Osteoblast (primary cell): ENCODE measurements at places on chromosomes 1 and 21. TPM values are rescaled to one million over a fixed set of nuclear protein-coding genes. Genes with fewer than 3 reads are reported as not detected.
A peak's percentile ranks its signal among the peaks of the same experiment; 100 is the strongest.

The SPATA17 gene
- 0.36 and 1.5 TPM in 2 replicates for total RNA-seq

The EEIG2 gene
- total RNA-seq: 11.2 and 12.4 TPM in 2 replicates

The DIO1 gene
- not detected in 2 replicates for total RNA-seq

The F5 gene
- total RNA-seq: not detected in 2 replicates

The COL8A2 gene
- 12.7 and 15.2 TPM in 2 replicates for total RNA-seq

The UMODL1 gene
- total RNA-seq: under 0.01 TPM in 1 of 2 replicates, not detected in the other

- peak; percentile 22 for DNase-seq
These were observed 18.9 kb upstream of the COL6A1 start for GRCh38 chr21:45962531-45963231.

- no peak for DNase-seq
These were observed 215.9 kb upstream of the L1TD1 start for GRCh38 chr1:61978796-61979195.

DNA sequence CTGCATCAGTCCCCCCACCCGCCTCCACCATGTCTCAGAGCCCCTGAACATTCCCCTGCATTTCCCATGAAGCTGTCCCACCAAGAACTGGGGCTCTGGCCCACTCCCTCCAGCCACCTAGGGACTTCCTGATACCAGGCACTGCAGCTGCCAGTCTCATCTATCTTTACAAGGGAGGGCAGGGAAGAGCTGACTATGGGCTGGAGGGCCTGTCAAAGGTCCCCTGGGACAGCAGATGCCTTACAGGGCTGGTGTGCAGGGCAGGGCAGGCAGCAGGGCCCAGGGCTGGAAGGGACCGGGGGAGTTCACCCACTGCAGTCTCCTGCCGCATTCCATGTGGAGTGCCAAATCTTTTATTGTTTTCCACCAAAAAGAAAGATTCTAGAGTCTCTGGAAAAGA lies 17.6 kb downstream of the SHISA4 start:
- DNase-seq: no peak

- peak; percentile 38 for DNase-seq
These were observed 216.6 kb downstream of the HHIPL2 start for GRCh38 chr1:222331340-222331739.

DNA sequence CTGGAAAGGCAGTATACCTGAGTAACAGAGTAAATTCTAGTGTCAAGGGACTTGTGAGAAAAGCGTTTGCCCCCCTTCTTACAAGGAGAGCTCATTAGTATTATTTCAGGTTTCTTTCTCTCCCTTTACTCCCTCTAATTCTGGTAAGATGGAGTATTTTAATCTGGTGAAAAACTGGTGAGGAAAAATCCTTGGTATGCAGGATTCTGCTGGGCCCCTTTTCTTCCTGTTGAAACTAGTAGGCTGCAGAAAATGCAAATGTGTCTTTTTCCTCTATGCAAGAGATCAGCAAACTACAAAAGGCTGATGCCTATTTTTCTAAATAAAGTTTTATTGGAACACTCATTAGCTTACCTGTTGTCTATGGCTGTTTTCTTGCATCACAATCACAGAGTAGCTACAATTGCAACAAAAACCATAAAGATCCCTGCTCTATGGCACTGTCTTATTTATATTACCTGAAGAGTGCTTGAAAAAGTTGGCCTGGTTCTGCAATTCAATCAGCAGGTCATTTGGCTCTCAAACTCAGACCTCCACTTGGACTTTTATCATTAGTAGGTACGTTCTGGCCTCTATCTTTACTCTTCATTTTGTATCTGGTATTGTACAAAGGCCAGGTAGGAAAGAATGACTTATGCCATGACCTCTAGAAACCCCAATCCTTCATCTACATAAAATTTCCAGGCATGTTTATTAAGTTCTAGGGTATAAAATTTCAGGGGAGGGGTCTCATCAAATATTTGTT lies 109.6 kb downstream of the AKT3 start:
- no peak for DNase-seq

- DNase-seq: no peak
These were observed 2.4 kb downstream of the DTL start for GRCh38 chr1:212037900-212038299.

- DNase-seq: no peak
These were observed 18.4 kb downstream of the SSR2 start for GRCh38 chr1:156002188-156002911.

DNA sequence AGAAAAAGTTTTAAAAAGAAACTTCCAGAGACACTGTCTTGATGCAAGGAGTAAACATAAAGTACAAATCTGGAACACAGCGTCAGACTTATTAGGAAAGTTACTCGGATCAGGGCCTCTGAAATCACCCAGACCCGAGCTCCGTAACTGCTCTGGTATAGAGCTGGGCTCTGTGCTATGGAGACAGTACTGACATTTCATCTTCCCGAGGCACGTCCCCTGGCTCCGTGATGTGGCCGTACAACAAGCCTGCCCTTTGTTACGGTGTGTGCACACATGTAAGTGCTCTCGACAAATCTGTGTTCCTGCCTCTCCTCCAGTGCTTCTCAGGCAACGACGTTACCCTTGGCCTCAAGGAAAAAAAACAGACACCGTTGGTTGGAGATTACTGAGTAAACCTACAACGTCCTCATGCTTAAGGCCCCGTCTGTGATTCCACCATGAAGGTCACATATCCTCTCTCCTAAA lies 107.0 kb upstream of the IRF2BP2 start:
- DNase-seq: no peak

GRCh38 chr1:240801442-240801841 lies 189.5 kb upstream of the GREM2 start:
- no peak for DNase-seq

GRCh38 chr1:11567244-11568065 lies 86.8 kb downstream of the FBXO2 start:
- DNase-seq: no peak

DNA sequence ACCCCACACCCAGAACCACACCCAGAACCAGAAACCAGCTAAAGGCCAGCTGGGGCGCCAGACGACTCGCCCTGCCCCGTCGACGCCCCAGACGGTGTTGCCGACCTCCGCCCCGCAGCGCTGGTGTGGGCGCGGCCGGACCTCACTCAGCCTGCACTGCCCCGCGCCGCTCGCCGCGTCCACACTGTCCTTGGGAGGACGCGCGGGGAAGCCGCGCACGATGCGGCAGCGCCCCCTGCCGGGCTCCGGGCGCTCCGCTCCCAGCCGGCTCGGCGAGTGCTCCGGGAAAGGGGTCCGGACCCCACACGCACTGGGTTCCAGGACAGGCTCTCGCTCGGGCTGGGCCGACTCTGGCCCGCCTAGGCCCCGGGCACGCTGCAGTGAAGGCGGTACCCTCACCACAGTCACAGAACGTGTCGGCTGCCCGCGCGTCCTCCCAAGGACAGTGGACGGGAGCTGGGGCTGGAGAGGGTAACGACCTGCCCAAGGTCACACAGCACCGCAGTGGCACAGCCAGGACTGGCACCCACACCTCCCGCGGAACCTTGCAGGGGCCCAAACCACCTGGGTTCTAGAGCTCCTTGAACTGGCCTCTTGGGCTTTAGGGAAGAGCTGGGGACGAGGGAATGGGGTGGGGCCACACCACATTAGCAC lies 90.2 kb downstream of the DMRTA2 start:
- DNase-seq: peak; percentile 94

DNA sequence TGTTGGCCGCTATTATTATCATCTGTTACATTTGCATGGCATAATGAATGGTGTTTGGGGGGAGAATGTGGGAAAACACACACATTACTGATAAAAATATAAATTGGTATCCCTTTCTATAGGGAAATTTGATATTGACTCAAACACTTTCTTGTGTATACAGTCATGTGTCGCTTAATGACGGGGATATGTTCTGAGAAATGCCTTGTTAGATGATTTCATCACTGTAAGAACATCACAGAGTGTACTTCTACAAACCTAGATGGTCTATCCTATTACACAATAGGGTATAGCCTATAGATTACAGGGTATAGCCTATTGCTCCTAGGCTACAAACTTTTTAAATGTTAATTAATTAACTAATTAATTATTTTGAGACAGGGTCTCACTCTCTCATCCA lies 67.2 kb upstream of the B3GALNT2 start:
- DNase-seq: no peak

DNA sequence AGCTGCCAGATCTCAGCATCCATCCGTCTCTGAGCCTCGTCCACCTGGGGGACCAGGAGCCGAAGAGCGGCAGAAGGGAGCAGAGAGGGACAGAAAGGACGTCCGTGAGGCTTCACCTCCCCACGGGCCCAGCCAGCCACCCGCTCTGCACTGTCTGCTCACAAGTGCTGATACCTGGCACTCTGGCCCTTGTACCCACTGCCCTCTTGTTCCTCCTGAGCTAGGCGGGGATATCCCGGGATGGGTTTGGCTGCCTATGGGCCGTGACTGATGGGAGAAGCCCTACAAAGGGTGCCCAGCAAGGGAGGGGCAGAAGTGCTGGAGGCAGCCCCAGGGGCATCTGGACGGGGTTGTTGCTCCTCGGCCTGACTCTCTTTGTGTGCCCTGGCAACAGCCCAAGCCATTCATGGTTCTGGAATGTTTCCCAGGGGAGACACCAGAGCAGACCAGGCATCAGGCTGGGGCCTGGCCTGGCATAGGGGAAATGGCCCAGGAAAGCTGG lies 57.6 kb downstream of the LDLRAD2 start:
- DNase-seq: peak; percentile 100

GRCh38 chr1:159088050-159088449 lies 11.5 kb upstream of the AIM2 start:
- DNase-seq: peak; percentile 69

GRCh38 chr21:28230559-28230958 lies 762.1 kb downstream of the LTN1 start:
- no peak for DNase-seq

DNA sequence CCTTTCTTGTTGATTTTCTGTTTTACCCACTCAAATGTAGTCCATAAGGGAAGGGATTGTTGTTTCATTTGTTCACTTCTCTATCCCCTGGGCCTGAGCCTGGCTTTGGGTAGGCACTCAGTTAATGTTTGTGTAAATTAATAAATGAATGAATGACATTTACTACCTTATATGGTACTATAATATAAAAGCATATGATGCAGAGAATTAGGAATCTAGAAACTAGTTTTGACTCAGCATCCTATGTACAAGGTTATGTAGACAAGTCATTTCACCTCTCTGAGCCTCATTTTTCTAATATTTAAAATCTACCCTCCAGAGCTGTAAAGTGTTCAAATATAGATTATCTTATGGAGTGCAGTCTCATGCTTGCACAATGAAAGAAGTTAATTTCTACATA lies 68.9 kb upstream of the S1PR1 start:
- DNase-seq: no peak

- DNase-seq: no peak
These were observed 64.9 kb downstream of the PRKACB start for GRCh38 chr1:84208935-84209334.

DNA sequence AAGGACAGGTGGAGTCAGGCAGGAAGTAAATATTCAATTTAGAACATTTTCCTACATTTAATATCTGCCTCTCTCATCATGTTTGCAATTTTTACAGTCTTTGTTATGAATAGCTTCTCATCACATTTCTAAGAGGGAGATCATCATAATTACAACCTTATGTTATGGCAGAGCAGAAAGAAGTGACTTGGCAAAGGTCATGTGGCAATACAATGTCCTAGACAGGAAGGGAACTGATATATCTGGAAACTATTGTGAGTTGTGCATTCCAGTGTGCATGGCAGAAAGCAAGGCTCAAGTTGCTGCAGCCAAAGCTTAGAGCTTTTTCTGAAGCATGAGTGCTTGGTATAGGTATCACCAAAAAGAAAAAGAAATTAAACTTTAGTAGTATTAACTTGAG lies 43.8 kb upstream of the PRRX1 start:
- DNase-seq: no peak
